ENCODE measurements at places on chromosomes 3 and 15.
A peak's percentile ranks its signal among the peaks of the same experiment; 100 is the strongest.

GRCh38 chr15:92421976-92422375 lies 28.3 kb downstream of the ST8SIA2 start:
- DNase-seq = no peak

DNA sequence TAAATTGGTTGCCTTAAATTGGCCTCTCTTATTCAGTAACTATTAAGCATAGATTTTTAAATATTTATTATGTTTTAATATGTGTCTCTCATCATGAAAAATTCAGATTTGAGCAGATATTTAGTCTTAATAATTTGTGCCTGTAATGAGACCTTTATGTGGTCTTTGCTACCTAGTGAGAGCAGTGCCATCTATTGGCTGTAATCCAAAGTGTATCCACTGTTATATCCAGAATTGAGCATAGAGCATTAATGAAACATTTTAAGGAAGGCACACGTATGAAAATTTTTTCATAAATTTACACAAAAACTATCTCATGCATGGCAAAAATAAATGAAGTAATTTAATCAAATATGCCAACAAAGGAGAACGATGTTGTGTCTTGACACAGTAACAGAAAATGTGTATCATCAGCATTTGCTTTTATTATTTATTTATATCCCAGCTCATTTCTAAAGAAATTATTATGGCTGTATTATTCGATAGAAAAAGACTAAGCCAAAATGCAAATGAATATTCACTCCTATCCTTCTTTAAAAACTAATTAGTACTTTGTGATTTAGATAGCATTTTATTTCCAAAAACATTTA lies 203.5 kb downstream of the RSRC1 start:
- peak; percentile 55 for DNase-seq

DNA sequence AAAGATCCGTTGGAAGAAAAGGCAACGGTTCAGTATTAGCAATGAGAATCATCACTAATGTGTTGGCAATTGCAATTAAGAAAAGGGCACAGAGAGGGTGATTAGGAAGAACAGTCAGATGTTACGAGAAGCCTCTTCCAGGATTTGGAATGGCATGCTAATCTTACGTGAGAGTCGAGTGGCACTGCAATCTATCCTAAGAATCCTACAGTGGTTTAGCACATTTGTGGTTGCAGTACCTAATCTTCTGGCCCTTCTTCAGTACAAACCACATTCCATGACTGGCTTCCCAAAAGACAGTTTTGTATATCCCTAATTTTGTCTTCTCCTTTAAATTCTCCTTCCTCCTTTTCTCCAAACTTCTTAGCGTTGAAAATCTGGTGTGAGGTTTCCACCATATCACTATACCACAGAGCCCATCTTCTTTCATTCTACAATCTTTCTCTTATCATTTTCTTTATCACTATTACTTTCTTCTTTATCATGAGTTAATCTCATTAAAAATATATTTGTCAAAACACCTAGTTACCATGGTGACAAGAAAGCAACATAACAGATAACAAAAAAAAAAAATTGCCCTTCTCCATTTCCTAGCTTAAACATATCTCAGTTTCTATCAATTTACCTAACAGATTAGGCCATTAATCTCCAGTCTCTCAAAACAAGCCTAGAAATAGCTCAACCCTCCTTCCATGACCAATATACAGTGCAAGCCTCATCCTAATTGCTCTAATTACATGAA lies 60.1 kb downstream of the IGSF11 start:
- DNase-seq = no peak

GRCh38 chr3:30161375-30161774 lies 445.0 kb upstream of the TGFBR2 start:
- DNase-seq = no peak

- no peak for DNase-seq
Measured at GRCh38 chr3:66210687-66211295, 10.0 kb upstream of the SLC25A26 start.

GRCh38 chr3:117286488-117286887 lies 576.9 kb downstream of the TUSC7 start:
- no peak for DNase-seq

DNA sequence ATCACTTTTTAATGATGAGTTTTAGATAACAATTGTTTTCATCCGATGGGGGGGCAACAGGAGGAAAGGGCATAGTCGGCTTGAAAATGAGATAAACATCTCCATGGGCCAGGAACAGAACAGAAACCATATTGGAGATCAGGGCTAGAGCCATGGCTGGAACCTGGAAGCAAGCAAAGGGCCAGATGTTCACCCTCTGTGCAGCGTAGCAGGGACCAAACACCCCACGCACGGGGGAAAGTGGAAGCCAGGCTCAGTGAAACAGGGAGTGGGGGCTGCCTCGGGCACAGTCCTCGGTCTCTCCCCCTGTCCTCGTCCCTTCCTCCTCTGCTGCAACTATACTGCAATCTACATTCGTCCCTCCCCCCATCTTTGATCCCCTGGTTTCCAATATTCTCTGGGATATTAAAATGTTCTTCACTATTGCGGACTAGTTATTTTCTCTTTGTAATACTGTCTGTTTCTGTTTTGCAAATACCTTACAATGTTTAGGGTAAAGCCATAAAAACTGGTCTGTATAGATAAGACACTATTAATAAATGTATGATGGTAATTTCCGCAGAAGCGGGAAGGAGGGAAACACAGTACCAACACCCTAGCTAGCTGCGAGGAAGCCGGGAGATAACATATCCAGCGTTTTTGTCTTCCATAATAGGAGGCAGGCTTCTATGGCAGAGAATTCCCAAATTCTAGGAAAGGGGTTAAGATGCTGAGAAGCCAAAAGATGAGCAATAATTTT lies 121.5 kb downstream of the XXYLT1 start:
- DNase-seq = no peak

DNA sequence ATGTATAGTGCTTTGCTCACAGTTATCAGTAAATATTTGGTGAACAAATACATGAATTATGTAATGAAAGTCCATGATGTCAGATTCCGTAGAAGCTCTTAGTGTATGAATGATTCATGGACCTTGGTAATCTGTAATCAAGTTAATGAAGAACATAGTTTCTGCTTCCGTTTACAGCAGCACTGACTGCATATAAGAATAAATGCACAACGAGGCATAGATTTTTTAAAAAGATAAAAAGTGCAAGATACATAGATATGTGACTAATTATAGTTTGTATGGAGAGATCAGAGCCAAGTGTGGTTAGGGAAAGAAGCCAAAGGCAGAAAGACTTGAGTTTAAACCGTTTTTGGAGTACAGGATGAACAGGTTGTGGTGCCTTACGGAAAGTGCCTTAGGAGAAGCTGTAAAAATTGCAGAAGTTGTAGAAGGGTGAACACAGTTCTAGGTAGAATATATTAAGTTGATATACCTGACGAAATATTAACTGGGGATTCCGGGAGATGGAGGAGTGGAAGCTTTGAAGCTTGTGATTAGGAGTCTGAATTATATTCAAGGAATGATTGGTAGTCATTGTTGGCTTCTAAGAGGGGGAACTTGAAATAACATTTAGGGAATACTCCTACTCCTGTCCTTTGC lies 293.1 kb downstream of the NLGN1 start:
- no peak for DNase-seq

- no peak for DNase-seq
Measured at GRCh38 chr3:43346978-43347749, 60.8 kb downstream of the SNRK start.

All from tongue (tissue), 3 donors.